NCI-H2107 (cell line): ENCODE measurements at places on chromosomes 5 and 9.

DNA sequence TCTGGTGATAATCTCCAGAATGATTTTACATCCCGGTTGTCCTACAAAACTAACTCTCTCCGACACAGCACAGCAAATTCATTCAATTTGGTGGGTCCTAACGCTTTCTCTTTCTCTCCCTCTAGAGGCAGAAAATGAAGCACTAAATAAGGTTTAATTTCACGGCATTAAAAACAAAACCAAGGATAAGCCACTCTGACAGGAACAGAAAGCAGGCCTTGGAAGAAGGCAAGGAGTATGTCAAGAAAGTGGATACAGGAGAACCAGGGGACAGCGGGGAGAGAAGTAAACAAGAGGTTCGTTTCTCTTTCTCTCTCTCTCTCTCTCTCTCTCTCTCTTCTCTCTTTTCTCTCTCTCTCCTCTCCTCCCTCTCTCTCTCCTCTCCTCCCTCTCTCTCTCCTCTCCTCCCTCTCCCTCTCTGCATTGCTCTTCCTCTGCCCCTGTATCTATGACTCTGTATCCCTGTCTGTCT, 49.8 kb downstream of the EBF1 start:
- no peak for DNase-seq

DNA sequence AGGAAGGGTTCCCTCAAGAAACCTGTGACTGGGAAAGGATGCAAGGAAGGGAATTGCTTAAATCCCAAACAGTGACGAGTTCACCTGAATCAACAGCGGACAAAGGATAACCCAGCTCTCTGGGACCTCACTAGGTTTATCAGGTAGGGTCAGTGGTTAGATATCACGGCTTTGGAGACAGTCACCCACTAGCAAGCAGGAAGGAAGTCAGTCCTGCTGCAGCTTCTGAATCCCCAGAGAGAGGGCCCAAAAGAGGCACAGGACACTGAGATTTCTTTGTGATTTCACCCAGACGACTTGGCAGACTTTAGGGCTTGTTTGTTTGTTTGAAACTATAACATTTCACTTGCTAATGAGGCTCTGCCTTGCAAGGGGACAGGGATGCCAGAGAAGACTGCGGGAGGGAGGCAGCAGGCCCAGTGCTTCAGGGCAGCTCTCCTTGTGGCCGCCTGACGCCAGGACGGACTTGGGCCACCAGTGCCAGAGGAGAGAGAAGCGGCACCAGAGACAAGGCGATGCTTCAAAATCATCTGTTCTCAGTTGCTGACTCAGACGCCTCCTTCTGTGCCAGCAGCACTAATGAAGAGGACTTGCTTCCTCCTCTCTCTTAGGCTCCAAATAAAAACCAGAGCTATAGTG, 275.6 kb upstream of the SLC30A5 start:
- DNase-seq, result no peak

DNA sequence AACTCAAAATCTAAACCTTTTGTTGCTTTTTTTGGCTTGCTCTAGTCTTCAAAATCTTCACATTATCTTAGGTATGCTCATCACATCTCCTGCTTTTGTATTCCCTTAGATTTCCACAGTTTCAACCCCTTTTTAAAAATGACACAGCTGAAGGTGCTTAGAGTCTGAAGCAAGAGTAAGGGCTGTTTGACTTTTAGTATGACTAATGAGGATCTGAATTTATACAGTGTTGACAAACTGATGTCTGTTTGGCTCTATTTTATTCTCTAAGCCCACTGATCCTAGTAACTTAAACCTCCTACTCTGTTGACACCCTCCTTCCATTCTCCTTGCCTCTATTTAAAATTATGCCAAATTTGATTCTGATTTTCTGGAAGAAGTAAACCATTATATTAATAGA, 200.1 kb downstream of the MCTP1 start:
- DNase-seq, result no peak

DNA sequence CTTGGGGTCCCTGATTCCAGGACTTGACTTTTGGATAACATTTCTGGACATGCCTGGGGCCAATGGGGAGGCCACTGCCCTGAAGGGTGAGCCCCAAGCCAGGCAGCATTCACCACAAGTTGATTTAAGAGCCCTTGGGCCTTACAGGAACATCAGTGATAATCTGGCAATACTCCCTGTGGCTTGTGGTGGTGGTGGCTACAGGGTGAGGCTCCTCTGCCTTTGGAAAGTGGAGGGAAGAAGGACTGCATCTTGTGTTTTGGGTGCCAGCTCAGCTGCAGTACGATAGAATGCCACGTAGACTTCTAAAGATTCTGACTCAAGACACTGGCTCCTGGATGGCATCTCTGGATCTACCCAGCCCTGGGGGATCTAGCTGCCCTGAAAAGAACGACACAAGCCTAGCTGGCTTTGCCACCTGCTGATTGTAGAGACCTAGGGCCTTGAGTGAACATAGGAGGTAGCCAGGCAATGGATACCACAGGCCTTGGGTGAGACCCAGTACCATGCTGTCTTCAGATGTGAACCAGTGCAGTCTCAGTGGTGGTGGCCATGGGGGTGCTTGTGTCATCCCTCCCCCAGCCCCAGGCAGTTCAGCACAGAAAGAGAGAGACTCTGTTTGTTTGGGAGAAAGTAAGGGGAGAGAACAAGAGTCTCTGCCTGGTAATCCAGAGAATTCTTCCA, 79.0 kb upstream of the DAP start:
- DNase-seq, result no peak

GRCh38 chr5:43016217-43016779, 23.8 kb downstream of the ANXA2R start:
- no peak for DNase-seq

DNA sequence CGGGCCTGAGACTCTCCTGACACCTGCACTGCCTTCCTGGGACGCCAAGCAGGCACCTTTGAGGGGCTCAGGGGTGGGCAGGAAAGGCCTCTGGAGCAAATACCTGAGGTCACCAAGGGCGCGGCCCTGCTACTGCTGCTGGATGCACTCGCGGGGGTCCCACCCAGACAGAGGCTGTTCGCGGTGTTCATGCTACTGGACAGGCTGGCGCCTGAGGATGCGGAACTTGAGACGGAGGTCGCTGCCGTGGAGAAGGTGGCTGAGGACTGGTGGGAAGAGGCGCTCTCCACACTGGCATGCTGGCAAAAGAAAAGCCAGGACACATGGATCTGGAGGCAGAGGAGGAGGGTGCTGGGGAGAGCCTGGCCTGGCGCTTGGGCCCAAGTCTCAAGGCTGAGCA, 110.7 kb downstream of the UBE2R2 start:
- no peak for DNase-seq

- no peak for DNase-seq
These were observed 63.5 kb upstream of the RAD23B start for GRCh38 chr9:107219486-107220077.

DNA sequence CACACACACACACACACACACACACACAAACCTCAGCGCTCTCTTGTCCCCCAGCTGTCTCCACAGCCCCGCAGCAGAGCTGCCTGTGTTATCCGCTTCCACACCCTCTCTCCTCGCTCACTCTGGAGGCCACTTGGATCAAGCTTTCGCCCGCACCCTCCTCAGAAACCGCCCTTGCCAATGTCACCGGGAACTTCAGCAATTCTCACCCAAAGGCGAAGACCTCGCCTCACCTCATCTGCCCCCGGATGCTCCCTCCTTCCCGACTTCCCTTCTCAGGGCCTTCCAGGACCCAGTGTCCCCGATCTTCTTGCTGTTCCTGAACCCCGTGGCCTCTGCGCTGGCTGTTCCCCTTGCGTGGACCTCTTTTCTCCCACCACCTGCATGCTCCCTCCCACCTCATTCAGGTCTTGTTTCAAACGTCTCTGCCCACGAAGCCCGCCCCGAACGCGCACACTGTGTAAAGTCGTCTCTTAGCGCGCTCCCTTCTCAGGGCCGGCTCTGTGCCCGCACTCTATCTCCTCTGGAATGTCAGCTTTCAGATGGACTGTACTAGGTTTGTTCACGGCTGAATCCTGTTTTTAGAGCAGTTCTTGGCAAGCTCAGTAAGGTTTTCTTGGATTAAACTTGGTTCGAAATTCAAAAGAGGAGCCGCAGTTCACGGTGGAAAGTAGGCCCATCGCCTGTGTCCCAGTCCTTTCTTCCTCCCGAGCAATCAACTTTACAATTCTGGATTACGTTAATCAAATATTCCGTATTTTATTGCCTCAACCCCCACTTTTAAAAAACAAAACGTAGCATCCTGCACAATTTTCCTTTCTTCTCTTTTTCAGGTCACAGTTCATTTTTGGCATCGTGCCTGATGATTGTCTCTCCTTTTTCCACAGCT, 1.0 kb upstream of the TRIM7 start:
- DNase-seq, result no peak

GRCh38 chr5:142816531-142817430, 46.6 kb downstream of the ARHGAP26 start:
- DNase-seq, result peak; percentile 24

- DNase-seq, result no peak
These were observed 10.2 kb downstream of the ADRB2 start for GRCh38 chr5:148836272-148837250.

- no peak for DNase-seq
These were observed 2.0 kb downstream of the IER5L start for GRCh38 chr9:129175825-129176633.

DNA sequence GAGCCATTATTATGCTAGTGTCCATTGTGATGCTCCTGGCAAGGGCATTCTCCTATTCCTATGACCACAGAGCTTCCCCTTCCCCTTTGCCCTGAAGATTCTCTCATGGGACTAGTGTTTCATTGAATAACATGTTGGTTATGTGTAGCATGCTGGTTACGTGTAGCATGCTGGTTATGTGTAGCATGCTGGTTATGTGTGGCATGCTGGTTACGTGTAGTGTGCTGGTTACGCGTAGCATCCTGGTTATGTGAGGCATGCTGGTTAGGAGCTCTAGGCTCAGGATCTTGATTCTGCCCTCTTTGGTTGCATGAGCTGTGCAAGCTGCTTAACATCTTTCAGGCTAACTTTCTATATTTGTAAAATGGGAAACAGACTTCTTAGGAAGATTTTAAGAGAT, 46.5 kb upstream of the GPR151 start:
- no peak for DNase-seq
